ENCODE measurements at places on chromosomes 7 and 10.
A peak's percentile ranks its signal among the peaks of the same experiment; 100 is the strongest.

DNA sequence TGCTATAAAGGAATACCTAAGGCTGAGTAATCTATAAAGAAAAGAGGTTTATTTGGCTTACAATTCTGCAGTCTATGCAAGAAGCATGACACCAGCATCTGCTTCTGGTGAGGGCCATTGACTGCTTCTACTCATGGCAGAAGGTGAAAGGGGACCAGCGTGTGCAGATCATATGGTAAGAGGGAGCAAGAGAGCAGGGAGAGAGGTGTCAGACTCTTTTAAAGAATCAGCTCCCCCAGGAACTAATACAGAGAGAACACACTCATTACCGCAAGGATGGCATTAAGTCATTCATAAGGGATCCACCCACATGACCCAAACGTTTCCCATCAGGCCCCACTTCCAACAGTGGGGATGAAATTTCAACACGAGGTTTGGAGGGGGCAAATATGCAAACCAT lies 3.5 kb upstream of the COL28A1 start:
- DNase-seq, result no peak

DNA sequence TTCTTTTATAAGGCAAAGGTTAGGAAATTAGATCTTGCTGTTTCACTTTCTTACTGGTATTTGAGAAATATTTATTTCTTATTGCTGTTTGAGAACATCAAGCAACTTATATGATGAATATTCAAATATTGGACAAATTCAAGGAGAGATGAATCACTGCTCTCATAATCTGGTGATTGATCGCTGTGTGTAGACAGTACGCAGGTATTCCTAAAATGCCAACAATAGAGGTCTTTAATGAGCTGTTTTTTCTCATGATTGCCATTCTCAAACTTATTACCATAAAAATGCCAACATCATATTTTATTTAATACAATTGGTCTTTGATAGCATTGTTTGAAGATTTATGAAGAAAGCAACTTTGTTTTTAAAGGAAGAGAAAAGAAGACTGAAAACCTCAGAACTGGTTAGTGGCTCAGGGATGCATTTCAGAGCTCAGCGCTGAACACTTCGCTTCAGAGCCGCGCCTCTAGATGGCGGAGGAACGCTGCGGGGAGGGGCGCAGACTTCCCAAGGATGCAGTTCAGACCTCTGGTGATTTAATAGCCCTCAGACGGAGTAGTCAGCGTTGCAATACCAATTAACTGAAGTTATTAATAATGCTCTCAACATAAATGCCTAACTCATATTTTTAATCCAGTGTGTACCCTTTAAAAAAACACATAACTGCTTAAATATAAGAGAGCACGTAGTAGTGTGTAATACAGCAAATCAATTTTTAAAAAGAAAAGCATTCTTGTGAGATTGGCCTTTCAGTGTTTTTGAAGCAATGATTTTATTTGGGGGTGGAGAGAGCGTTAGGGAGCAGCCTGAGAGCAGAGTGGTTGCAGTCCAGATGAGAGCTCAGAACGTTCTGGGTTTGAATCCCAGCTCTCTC lies 38.5 kb upstream of the STEAP4 start:
- DNase-seq, result peak; percentile 42

DNA sequence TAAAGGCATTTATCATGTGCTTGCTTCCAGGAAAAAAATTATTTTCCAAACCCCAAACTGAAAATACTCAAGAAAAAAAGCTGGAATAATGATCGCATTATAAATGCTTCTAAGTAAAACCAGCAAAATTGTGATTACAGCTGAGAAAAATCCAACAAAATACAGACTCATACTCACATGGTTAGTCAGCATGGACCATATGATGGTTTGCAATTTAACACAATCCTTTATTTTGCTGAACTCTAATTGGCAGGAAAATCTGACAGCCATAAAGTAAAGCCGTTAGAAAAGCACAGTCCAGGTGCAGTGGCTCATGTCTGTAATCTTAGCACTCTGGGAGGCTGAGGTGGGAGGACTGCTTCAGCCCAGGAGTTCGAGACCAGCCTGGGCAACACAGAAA lies 59.6 kb downstream of the BRI3 start:
- DNase-seq, result peak; percentile 56

- no peak for DNase-seq
These were observed 221.6 kb upstream of the IMMP2L start for GRCh38 chr7:111783854-111784253.

GRCh38 chr10:130941886-130942285 lies 369.6 kb downstream of the TCERG1L start:
- DNase-seq, result no peak

- DNase-seq, result peak; percentile 20
These were observed 527 bp upstream of the HERPUD2 start for GRCh38 chr7:35695473-35695850.

DNA sequence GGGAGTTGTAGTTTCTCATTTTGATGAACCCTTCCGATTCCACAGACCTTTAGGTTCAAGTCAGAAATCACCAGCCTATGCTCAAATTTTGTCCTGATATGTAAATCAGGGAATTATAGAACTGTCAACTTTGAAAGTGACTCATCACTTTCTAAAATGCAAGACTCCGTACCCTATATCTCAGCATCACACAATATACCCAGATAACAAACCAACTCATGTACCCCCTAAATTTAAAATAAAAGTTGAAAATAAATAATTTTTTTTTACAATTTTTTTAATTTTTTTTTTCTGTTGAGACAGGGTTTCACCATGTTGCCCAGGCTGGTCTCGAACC lies 393 bp upstream of the ARHGAP19 start:
- no peak for DNase-seq

GRCh38 chr7:100799037-100799896 lies 28.1 kb downstream of the EPHB4 start:
- DNase-seq, result peak; percentile 73

DNA sequence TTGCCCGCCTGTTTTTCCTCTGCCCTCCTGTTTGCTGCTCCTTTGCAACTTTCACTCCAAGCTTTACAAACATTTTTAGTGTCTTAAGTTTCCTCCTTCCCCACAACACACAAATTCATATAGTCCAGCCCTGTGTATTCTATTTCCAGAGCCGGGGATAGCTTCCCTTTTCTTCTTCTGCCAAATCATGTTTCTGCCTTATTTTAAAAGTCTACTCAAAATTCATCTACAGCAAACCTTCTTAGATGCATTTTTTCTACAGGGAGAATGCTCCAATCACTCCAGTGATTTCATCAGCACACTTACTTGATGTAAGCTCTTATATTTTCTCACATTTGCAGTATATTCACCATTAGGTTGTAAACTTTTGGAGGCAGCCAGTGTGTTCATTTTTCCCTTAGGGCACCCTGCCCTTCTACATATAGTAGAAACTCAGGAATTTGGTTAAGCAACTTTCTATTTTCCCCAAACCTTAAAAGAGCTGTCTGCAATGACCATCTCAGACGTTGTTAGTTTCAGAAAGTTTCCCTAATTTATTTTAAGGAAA lies 12.4 kb upstream of the ACTA2 start:
- no peak for DNase-seq

DNA sequence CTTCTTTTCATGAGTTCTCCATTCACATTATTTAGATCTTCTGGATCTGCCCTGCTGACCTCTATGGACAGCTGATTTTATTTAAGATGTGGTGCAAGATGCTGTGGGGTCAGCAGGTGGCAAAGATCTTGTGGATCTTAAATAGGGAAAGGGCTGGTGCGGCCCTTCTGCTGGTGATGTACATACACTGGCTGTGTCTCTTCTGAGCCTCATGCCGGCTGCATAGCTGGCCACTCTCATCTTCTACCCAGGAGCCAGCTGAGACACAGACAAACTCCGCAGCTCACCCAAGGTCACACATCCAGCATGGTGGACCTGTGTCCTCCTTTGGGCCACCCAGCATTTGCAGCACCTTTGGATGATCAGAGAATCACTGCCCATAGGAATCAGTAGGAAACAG lies 9.7 kb downstream of the RBP3 start:
- DNase-seq, result no peak

- no peak for DNase-seq
These were observed 492.5 kb downstream of the XPNPEP1 start for GRCh38 chr10:109430799-109431198.

- peak; percentile 81 for DNase-seq
These were observed 59.2 kb upstream of the OIT3 start for GRCh38 chr10:72834183-72834825.

- DNase-seq, result no peak
These were observed 12.7 kb upstream of the SVIL start for GRCh38 chr10:29647478-29647877.

DNA sequence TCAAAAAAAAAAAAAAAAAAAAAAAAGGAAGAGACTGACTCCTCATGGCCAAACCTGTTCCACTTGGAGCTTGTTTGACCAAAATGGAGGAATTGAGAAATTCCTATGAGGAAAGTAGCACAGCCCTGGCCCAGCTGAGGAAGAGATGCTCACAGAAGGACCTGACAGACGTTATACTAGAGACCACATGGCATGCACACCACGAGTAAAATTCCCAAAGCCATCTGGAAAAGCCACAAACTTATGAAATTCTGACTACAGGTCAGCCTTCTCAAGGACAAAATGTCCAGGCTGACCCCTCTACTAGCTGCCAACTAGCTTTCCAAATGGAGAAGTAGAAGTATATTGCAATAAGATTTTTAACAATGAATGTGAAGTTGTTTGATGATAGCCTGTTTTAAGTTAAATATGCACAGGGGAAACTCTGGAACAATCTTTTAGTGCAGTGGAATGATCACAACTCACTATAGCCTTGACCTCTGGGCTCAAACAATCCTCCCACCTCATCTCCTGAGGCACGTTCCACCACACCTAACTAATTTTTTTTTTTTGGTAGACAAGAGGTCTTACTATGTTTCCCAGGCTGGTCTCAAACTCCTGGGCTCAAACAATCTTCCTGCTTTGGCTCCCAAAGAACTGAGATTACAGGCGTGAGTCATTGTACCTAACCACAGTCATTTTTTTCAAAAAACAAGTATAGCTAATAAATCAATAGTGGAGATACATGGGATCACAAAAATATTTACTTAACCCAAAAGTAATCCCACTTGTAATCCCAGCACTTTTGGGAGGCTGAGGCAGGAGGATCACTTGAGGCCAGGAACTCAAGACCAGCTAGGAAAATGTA lies 75.7 kb downstream of the AKR1D1 start:
- DNase-seq, result peak; percentile 1

DNA sequence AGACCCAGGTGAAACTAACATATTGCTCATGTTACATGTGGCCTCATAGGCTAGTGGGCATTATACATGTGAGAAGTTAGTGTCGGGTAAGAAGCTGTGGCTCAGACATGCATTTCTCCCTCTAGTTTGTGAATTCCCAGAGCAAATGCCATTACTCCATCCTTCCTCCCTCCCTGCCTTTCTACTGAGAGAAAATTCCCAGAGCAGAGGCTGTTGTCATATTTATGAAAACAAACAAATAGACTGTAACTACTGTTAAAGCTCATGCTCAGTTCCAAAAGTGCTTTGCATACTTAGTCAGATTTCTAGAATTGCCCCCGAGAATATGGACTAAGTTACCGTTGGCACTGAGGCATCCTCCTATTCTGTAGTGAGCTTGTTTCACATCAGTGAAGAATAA lies 29.0 kb downstream of the ZNRF2 start:
- no peak for DNase-seq

DNA sequence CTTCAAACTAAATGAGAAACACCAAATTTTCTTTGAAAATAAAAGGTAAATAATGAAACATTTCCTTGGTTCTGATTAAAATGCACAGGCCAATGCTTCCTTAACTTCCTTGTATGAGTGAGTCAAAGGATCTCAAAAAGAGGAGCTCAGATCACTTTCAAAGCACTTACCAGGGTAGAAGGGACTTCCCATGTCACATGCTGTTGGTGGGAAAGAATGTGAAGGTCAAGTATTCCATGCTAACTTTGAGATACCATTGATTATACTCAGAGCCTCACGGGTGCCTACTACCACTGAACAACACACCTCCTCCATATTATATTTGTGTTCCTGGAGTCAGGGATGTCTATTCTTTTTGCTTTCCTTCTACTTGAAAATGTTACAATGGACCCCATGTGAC lies 233.5 kb upstream of the KIAA1217 start:
- DNase-seq, result no peak

- no peak for DNase-seq
These were observed 15.0 kb upstream of the ARMC3 start for GRCh38 chr10:22912763-22913384.

DNA sequence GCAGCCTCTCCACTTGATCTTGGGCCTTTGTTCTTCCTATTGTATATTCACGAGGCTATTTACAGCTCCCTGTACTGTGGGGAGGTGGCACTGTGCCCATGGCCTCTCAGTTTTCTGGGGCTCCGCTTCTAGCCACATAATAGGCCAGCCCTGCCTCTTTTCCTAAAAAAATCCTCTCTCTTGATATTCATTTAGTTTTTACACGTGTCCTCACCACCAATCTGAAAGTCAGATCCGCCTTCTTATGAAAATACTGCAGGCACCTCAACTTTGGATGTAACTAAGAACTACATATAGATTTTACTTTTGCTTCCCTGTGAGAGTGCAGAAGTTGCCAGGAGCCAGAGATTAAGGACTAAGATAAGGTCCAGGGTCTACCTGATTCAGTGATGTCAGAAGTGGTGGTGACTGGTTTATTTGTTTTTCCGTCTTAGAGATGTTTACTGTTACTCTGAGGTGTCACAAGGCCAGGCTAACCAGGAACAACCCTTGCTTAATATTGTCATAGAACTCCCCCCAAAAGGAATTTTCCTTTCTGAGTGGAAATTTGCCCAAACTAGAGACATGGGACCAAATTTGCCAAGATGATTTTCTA lies 7.8 kb downstream of the BAMBI start:
- no peak for DNase-seq

GRCh38 chr10:45649296-45649695 lies 23.3 kb downstream of the ZFAND4 start:
- DNase-seq, result no peak

GRCh38 chr7:80533287-80533686 lies 21.4 kb upstream of the GNAT3 start:
- DNase-seq, result no peak

- peak; percentile 19 for DNase-seq
These were observed 23.7 kb upstream of the LAMB1 start for GRCh38 chr7:108026647-108027046.

DNA sequence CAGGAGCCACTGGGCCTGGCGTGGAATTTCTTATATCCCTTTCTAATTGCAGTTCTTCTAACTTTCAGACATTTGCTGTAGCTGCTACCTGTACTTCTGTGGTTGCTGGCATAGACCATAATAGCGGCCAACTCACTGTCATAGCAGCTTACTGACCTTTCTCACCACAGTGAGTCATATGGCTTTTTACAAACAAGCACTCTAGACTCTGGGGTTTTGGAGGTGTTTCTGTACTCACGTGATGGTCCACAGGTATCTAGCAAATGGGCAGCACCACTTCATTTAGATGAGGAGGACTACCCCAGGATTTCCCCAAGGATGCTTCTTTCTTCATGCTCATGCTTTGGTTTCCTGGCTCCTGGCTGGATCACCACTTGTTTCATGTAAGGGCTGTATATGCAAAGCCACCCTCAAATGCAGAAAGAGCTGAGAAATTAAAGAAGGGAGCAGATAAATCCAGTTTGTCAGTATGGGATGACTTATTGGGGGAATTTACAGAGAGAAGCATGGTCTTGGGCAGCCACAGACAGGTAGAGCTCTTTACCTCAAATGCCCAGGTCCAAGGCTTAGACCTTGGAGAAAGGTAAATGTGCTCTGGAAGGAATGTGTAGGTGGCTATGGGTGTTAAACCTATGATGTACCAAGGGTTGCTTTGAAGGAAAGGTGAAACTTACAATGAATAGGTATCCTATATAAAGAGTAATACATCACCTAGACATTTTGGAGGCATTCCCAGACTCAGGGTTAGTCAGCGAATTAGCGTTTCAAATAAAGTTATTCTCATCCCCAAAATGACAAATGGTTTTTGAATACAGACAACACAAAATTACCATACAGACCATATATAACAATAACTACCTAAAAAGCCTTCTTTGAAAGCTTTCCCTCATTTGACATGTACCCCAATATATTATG lies 15.9 kb upstream of the SLC25A16 start:
- peak; percentile 84 for DNase-seq

Measured in fibroblast of mammary gland (primary cell).